ENCODE measurements at places on chromosomes 5 and 9.
A peak's percentile ranks its signal among the peaks of the same experiment; 100 is the strongest.

DNA sequence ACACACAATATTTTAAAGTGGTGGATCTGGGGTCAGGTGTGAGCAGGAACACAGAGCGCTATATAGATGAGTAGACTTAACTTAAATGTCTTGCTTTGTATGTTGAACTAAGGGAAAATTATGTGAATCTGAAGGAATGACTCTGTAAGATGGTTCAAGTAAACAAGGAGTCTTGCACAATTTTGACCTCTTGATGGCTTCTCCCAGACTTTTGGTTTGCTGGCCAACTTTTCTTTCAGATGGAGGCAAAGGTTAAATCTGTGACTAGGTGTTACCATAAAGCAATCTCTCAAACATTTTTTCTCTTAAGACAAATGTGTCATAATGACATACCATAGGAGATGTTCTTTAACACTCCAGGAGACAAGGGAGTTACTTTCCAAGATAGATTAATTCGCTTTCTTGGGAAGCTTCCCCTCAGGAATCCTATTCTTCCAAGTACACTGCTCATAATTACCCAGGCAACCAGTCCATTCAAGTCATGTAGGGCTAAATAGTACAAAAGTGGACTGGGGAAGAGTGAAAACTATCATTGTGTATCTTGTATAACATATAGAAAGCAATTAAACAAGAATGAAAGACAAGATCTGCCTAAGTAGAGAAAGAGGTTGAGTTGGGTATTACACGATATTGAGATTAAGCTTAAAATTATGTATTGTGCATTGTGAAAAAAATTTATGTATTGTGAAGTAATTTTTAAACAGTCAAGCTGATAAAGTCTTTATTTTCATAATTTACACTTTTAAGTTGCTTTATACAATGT lies 60.3 kb upstream of the SLC27A6 start:
- no peak for DNase-seq

- no peak for DNase-seq
These were observed 92.6 kb downstream of the TLE4 start for GRCh38 chr9:79664375-79664831.

GRCh38 chr5:134255418-134256150 lies 29.7 kb upstream of the PPP2CA start:
- no peak for DNase-seq

DNA sequence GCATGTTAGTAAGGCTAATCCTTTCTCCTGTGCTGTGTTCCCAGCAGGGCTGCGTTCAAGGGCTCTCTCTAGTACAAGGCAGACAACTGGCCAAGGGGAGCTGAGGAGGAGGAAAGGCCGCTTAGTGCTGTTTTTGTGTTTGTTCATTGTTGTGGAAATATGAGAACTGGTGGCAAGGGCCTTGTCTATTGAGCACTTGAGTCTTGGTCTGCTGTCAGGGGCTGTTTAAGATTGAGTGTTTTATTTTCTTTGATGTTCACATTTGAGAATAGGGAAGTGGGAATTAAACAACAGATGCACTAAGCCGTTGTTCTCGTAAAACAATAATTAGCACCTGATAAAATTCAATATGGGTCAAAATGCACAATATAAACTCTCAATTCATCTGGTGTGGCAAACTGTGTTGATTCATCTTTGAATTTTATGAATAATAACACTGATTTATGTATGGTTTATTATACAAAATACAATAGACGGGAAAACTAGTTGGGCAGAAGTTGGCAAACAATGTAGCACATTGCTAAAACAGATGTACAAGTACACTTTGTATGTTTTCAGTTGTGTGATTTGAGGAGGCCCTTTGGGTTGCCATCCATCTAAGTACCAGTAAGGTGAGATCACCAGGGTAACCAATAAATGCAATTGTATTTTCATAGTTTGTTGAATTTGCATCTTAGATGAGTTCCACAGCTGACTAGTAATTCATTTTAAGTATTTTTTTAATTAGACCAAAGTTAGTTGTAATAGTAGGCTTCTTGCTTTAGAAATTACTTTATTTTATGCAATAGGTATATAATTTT lies 97.6 kb upstream of the GRHPR start:
- no peak for DNase-seq

GRCh38 chr5:124575725-124576124 lies 170.7 kb downstream of the ZNF608 start:
- no peak for DNase-seq

- DNase-seq: no peak
These were observed 19.9 kb downstream of the CDKN2A start for GRCh38 chr9:21974343-21974721.

- no peak for DNase-seq
These were observed 280.2 kb upstream of the CLINT1 start for GRCh38 chr5:158139161-158139560.

GRCh38 chr5:80370390-80370789 lies 37.5 kb upstream of the ZFYVE16 start:
- no peak for DNase-seq

DNA sequence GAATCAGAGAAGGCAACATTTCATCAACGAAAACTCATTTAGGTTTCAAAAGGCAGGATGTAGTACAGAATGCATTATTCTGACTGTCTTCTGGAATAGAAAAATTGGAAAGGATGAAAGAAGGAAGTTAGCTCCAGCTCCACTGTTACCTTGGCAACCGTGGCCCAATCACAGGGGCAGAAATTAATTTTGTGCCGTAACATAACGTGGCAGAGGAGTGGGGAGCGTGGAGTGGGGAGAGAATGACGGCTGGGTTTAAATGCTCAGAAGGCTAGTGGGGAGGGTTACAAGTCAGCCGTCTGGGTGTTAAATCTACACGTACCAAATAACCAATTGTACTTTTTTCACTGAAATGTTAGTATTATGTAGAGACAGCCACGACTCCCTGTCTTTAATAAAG lies 32.3 kb upstream of the EQTN start:
- no peak for DNase-seq

- no peak for DNase-seq
These were observed 119.2 kb upstream of the SV2C start for GRCh38 chr5:75964008-75964407.

GRCh38 chr5:154652746-154653417 lies 102.3 kb upstream of the LARP1 start:
- no peak for DNase-seq

DNA sequence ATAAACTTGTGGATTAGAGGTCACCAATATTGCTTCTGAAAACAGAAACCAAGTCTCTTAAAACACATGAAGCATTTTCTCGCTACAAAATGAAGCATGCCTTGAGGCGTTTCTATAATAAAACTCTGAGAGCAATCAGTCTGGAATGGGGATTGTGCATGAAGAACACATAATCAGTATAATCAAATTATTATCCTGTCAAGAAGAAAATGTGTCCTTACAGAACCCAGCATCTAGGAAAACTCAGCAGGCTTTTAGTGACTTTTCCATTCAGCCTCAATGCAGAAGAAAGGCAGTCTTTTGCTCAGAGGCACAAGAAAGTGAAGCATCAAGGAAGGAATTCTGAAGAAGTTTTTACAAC lies 121.9 kb downstream of the CDH18 start:
- DNase-seq: no peak

DNA sequence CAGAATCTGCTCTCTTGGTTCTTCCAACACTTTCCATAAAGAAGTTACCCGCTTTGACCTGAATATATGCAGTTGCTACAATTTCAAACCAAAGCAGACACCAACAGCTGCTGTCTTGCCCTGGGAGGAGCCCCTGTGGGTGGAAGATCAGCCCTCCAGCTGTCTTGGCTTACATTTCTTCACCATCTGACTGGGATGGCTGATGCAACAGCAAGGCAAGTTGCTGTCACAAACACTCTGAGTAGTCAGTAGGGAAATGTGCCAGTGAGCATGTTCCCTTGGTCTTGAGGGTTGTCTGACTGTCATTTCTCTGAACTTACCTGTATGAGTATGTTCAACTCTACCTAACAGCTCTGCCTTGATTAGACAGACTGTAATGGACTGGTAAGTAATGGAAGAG lies 152.9 kb downstream of the SGCD start:
- DNase-seq: no peak

GRCh38 chr9:589723-590122 lies 251.8 kb upstream of the DMRT1 start:
- no peak for DNase-seq

GRCh38 chr5:158857371-158857770 lies 242.3 kb downstream of the EBF1 start:
- DNase-seq: no peak

- no peak for DNase-seq
These were observed 15.7 kb upstream of the SLC36A1 start for GRCh38 chr5:151431666-151432065.

DNA sequence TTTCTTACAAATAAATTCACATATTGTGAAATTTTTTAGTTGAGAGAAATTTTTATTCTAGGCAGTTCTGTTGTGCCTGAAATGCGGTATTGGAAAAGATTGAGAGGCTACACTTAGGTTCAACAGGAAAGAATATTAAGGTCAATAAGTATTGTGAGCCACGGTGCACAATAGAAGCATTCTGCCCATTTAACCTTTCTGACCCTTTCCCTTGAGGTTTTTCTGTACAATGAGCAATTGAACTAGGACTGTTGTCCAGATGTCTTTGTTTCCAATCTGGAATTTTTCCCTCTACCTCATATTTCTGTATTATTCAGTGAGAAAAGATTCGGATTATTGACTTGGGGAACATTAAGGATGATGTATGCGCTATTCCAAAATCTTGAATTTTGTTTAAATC lies 205.2 kb downstream of the NR3C1 start:
- DNase-seq: no peak

GRCh38 chr5:159797261-159797970 lies 118.9 kb upstream of the ADRA1B start:
- DNase-seq: no peak

- DNase-seq: no peak
These were observed 413.0 kb downstream of the ZNF608 start for GRCh38 chr5:124333298-124333979.

DNA sequence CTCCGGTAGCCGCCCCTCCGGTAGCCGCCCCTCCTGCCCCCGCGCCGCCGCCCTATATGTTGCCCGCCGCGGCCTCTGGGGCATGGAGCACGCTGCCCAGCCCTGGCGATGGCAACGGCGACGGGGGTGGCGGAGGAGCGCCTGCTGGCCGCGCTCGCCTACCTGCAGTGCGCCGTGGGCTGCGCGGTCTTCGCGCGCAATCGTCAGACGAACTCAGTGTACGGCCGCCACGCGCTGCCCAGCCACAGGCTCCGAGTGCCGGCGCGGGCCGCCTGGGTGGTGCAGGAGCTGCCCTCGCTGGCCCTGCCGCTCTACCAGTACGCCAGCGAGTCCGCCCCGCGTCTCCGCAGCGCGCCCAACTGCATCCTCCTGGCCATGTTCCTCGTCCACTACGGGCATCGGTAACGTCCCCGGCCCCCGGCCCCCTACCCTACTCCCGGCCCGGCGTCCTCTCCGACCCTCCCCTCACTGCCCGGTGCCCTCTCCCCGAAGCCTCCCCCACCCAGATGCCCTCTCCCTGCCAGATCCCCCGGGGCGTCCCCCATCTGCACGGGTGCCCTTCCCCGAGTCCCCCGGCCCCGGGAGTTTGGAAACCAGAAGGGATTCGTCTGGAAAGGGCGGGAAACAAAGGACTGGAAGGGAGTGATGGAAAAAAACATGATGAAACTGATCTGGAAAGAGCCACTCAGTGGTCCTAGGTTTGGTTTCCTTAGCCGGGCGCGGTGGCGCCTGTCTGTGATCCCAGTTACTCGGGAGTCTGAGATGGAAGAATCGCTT lies 417 bp downstream of the SRD5A1 start:
- DNase-seq: no peak

GRCh38 chr9:75238311-75238976 lies 150.1 kb downstream of the OSTF1 start:
- DNase-seq: no peak

- DNase-seq: no peak
These were observed 67.2 kb upstream of the PCA3 start for GRCh38 chr9:76697081-76697480.

DNA sequence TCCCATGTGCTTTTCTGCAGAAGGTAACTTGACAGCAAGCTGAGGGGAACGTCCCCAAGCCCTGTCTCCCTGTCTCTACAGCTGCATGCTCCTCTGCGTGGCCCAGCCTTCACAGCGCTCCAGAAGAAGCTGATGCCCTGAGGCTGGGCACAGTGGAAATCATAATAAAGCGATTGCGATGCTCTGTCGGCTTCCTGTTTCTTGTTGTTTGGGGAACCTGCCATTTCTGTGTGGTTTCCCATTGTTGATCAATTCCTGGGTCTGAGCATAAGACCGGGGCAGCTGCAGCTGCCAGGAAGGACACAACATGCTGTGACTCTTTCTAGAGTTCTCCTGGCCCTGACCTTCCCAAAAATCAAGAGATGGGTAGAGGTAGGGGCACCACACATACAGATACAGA lies 7.2 kb upstream of the DNAJB5 start:
- DNase-seq: no peak

DNA sequence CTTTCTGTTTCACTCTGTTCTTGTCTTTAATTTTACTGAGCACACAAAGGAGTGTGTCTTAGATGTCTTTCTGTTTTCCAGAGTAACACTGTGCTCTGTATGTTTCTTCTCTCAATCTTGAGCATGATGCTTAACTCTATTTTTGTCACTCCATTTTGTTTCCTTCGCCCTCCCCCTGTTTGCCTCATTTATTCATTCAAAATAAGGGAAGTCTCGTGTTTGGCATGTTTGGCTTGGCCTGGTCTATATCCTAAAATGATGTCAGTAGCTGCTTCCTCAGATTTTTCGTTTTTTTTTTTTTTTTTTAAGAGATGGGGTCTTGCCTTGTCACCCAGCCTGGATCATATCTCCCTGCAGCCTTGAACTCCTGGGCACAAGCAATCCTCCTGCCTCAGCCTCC lies 22.0 kb downstream of the ZNF618 start:
- no peak for DNase-seq

GRCh38 chr5:95020345-95020744 lies 264.5 kb downstream of the MCTP1 start:
- DNase-seq: no peak

GRCh38 chr5:154756009-154756867 lies 1.1 kb downstream of the LARP1 start:
- peak; percentile 23 for DNase-seq

DNA sequence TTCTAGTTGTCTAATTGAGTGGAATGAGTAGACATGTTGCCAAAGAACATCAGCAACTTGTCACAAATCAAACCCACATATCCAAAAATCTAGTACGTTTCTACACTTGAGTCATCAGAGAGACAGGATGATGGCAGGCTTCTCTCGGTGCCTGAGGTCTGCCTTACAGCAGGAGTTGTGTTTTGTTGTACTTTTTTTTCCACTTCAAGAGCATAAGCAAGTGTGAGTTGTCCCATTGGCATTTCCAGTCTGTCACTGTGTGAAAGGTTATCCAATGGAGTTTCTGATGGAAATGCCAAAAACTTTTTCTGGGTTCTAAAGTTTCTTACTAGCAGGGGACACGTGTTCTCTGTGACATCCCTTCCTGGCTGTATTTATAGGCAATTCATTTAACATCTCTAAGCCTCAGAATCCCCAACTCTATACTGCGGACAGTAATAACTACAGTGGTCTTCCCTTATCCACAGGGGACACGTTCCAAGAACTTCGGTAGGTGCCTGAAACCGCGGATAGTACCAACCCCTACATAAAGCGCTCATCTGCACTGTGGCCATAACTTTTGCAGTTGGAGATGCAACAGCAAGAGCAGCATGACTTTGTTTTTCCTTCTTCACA lies 246.5 kb downstream of the SYK start:
- no peak for DNase-seq

GRCh38 chr5:178781936-178782335 lies 51.5 kb upstream of the ZNF354A start:
- DNase-seq: no peak

Measured in CD4-positive, CD25-positive, alpha-beta regulatory T cell (primary cell).